Activated gamma-delta T cell (primary cell): ENCODE measurements at places on chromosomes 7 and 10.

GRCh38 chr7:149872419-149873073 lies 1.2 kb upstream of the ATP6V0E2 start:
- no peak for DNase-seq

- DNase-seq: no peak
Measured at GRCh38 chr10:24556750-24557742, 166.6 kb downstream of the ARHGAP21 start.

DNA sequence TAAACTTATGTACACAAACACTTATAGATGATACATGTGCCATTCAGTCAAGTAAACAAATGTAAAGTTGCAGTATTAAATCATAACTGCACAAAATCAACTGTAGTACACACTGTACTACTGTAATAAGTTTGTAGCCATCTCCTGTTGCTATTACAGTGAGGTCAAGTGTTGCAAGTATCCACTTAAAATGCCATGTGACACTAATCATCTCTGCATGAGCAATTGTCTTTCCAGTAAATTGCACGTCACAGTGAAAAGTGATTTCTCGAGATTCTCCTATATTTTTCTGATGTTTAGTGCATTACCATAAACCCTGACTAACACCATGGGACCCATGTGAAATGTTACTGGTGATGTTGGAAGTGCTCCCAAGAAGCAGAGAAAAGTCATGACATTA lies 293.3 kb upstream of the SP4 start:
- no peak for DNase-seq

DNA sequence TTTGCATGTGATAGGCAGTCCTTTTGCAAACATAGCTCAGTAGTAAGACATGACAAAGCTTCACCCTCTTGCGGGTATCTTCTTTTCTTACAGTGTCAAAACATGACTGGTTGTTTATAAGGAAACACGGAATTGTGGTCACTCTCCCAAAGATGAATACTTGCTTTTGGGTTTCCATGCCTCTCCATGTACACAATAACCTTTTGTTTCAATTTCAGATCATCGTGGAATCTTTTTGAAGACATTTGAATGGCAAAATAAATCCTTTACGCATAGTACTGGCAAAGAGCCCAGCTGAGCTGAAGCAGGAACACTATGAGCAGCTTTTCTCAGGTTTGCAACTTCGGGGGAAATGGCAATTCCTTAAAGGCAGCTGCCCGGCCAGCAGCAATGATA lies 156.8 kb upstream of the FRMD4A start:
- DNase-seq: no peak

DNA sequence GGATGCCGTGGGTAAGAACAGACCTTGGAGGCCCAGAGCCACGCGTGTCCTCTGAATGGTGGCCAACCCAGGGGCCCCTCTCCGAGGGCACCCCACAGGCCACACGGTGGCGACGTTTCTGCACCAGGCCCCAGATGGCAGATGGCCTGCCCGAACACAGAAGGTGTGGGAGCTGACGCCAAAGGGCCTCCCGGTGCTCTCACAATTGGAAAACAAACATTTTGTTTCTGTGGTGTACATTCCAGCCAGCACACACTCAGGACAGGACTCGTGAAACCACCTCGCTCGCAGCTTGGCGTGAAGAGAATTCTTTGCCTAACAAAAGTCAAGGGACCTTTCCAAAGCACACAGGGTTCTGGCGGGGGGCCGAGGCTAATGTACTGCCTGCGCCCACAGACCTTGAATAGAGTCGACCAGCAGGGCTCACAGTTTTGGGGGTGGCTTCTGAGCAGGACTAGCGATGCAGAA lies 112.1 kb downstream of the FAM53B start:
- no peak for DNase-seq

DNA sequence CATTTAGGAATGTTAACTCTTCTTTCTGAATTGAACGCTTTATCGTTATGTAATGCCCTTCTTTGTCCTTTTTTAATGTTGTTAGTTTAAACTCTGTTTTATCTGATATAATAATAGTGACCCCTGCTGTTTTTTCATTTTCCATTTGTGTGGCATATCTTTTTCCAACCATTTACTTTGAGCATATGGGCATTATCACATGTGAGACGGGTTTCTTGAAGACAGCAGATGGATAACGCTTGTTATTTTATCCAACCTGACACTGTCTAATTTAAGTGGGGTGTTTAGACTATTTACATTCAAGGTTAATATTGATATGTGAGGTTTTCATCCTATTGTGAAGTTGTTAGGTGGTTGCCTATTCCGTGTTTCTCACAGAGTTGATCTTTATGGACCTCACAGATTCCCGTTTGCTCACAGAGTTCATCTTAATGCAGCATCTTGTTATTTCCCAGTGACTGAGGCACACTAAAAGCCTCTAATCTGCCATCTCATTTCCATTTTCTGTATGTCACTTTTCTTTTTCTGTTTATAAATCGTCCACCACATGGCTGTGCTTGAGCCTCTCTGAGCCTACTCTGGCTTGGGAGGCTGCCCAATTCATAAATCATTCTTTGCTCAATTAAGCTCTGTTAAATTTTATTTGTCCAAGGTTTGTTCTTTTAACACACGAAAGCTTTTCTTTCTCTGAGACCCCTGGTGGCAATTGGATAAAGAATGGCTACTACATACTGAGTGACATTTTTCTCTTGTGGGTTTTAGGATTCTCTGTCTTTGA lies 286.2 kb downstream of the HTR7 start:
- DNase-seq: no peak

- no peak for DNase-seq
Measured at GRCh38 chr10:131972474-131973071, 9.2 kb downstream of the BNIP3 start.

DNA sequence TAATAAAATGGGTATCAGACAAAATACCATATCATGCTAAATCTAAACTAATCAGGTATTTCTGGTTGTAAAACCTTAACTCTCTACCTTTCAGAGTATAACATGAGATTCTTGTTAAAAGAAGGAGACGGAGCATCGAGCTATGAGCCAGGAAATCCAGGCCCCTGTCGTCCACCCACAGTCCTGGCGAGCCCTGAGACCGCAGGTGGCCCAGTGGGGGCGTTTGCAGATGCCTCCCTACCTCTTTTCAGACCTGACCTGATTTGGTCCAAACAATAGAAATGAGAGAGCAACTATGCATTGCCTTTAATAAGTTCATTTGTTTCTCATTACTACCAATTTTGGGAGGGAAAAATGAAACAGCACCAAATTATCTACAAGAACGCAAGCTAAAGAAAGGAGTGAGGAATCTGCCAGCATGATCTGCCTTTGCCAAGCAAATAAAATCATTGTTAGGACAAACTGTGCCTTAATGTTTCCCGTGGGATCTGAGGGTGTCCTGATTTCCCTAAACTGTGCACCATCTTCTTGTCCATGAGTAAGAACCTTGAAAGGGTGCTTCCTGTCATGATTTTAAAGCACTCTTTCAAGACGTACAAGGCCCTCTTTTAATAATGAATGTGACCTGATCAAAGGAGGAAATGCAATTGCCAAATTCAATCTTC lies 166.7 kb downstream of the TCERG1L start:
- DNase-seq: no peak

DNA sequence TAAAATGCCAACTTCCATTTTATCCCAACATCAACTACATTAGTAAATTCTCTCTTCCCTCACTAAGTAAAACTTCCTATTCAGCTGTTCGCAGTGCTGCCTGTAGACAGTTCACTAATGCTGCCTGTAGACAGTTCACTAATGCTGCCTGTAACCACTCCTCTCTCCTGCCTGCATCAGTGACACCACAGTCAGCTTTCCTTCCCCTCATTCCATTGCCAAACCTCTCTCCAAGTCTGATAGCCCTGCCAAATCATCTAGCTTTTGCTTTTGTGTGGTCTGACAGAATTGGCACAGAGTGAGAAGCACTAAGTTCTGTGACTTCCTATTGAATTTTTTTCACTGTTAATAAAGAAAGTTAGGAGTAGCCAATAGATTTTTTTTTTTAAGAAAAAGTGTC lies 43.0 kb upstream of the MACC1 start:
- DNase-seq: no peak

DNA sequence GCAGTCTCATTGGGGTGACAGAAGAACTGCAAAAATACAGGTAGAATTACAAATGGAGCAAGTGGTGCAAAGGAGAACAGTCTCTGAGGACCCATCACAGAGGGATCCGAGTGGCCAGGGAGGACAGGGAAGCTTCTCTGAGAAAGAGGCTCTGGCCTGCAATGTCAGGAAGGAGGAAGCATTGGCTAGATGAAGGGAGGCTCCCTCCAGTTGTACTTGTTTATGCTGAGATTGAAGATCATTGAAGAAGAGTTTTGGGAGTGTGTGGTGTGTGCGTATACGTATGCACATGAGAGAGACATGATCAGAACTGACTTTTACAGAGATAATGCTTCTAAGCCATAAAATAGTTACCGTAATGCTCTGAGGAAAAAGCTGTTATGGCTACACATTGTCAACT lies 274.7 kb upstream of the FZD8 start:
- DNase-seq: no peak

DNA sequence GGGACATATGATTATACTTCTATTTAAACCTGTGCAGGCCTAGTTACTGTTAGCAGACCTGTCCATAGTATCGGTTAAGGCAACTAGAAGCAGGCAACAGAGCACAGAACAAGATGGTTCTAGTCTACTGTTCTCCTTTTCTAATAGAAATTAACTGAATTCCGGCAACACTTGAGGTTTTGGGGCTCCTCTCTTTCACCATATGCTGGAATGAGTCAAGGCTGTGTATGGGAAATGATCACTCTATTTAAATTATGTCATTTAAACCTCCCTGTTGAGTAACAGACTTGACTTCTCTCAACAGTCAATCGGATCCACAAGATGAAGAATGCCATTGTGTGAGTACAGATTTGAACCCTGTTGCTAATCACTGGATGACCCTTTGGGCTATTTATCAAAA lies 6.2 kb upstream of the OTUD1 start:
- DNase-seq: no peak

GRCh38 chr10:132136097-132136521 lies 50.6 kb upstream of the DPYSL4 start:
- no peak for DNase-seq

GRCh38 chr7:2818653-2819052 lies 25.5 kb downstream of the GNA12 start:
- DNase-seq: no peak

GRCh38 chr7:1245524-1246050 lies 12.9 kb downstream of the UNCX start:
- no peak for DNase-seq

GRCh38 chr10:130233035-130233360 lies 96.8 kb downstream of the GLRX3 start:
- no peak for DNase-seq

GRCh38 chr7:38775506-38776175 lies 133.3 kb downstream of the VPS41 start:
- no peak for DNase-seq

DNA sequence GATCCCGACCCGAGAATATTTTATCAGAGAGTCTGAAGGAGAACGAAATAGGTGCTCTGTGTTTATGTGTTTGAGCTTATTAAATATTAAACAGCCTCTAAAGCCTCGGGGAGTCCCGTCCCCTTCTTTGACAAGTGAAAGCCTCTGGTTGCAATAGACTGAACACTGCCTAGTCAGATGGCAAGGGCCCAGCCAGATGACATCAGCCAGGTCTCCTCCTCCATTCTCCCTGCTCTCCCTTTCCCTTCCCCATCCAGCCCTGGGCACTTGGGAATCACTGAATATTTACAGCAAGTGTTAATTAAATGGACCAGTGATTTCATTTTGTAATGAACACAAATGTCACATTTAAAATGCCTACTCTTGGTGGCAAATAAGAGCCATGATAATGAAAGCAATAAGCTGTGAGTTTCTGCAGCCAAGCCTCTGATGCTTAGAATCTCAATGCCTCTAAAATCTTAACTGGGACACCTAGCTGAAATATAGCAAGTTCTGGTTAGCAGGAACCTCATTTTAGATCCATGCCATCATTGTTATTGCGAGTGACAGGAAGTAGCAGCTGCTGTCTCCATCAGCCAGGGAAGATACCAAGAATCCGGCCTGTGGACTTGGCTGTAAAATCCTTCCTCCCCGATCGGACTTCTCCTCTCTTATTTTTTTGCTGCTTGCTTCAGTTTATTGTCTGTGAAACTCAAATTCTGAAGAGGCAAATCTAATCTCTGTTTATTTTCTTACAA lies 202.1 kb downstream of the PRPF18 start:
- no peak for DNase-seq

DNA sequence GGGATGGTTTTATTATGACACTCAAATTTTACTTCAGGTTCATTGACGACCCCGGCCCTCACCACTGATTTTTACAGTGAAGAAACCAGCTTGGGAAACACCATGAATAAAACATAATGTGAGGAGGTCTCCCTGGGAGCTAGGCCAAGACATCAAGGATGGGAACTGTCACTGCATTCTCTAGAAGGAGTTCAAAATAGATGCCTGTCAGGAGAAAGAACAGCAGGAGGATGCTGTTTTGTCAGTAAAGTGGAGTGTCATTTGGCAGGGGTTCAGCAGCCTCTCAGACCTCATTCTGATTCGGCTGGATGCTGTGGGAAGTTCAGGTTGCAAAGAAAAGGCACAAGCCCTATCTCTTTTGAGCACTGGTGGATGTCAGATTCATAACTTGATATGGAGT lies 360.3 kb upstream of the C7orf33 start:
- DNase-seq: no peak

GRCh38 chr7:92255308-92255707 lies 9.5 kb downstream of the ANKIB1 start:
- no peak for DNase-seq

- DNase-seq: no peak
Measured at GRCh38 chr7:105296491-105296890, 92.2 kb downstream of the SRPK2 start.

- DNase-seq: no peak
Measured at GRCh38 chr10:1638889-1639419, 98.4 kb downstream of the ADARB2 start.

DNA sequence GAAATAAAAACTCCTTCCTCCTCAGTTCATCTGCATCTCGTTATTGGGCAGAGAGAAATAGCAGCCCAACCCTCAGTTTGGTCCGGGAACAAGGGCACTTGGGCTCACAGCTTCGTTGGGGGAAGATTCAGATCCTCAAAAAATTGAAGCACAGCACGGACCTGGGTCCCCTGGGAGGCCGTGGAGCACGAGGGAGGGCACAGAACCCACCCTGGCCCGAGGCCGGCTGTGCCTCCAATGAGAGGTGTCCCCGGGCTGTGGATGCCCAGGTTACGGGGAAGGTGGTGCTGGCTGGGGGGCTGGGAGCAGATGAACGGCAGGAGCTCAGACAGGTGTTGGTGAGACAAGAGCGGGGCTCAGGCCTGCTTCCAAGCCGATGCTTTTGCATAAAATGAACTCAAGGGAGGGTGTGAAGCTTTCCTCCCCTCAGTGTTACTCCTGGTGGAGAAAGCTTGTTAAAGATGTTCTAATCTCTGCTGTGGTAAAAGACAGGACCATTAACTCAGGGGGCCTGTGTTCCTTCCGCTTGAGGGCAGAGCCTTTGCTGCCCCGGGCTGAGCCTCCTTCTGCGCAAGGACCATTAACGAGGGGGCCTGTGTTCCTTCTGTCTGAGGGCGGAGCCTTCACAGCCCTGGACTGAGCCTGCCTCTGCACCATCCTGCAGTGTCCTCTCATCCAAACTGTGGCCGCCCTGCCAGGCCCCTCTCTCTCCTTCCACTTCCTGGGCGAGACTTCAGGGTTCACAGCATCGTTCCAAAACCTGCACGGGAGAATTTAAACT lies 302.2 kb downstream of the ADARB2 start:
- DNase-seq: no peak
